Activated naive CD8-positive, alpha-beta T cell treated with anti-CD3 and anti-CD28 coated beads for 36 hours (primary cell): ENCODE measurements at places on chromosomes 3 and 15.

- DNase-seq = no peak
Measured at GRCh38 chr3:68249265-68249664, 594.9 kb upstream of the SUCLG2 start.

- DNase-seq = no peak
Measured at GRCh38 chr15:37081983-37082382, 18.4 kb downstream of the MEIS2 start.

- DNase-seq = no peak
Measured at GRCh38 chr3:4044619-4045018, 245.4 kb downstream of the LRRN1 start.

DNA sequence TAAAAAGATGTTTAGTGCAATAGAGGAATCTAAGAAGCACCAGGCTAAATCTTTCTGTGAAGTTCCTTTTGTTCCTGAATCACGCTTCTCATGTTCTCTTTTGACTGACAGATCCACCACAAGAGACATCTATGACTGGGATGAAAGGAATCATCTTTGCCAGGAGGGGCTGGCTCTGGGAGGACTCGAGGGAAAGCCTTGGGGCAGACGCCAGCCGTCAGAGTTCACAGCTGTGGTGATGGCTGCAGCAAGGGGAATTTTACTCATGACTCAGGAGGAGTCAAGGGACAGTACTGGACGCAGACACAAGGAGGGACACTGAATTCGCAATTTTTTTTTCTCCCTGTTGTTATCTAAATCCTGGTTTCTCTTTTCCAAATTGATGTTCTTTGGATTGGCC lies 38.7 kb downstream of the C3orf38 start:
- DNase-seq = no peak

- DNase-seq = no peak
Measured at GRCh38 chr3:133376810-133377209, 23.0 kb upstream of the BFSP2 start.

DNA sequence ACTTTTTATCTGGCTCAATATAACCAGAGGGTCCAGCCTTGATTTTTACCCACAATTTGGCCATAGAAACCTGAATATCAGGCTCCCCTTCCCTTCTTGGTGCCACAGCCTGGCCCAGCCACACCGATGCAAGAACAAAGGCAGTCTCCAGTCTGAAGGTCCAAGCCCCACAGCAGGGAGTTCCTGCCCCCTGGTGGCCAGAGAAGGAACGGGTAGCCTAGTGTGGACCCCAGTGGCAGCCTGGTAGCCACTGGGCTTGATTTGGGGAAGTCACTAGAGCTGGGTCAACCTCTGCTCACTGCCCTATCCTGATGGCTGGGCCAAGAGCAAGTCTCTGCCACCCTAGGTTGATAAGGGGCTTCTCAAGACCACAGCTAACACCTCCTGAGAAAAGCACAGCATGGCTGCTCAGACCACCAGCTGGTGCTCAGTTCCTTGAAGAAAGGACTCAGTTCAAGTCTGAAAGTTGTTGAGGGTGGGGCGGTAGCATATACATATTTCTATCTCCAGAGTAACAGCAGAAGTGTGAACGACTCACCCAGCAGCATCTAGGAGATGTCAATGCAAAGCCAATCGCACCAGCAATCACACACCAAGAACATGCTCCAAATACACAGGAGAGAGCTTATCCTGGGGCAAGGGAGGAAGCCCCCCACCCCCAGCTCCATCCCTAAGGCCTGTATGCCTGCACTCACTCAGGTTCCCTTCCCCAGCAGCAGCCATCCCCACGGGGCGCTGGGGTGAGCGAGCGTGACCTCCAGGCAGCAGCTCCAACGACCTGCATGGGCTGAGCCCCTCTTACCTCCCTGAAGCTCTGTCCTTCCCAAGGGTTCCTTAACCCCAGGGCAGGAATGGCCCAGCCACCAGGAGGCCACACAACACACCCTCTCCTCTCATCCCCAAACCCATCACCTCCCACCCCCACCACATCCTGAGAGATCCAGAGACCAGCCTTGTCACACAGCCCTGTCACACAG lies 7.6 kb downstream of the PFKFB4 start:
- peak; percentile 77 for DNase-seq

DNA sequence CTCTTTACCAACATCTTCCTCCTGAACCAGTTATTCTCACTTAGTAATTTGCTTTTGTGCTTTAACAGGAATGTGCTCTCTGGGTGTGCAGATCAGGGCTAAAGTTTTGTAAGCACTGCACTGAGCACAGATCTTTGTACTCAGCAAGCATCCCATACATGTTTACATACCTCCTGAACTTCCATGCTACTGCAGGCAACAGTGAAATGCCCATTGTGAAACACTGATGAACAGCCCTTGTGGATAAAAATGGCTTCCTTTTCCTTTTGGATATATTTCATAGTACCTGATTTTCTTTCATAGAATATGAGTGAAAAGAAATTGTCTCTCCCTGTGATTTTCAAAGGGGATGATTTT lies 855.9 kb downstream of the MCTP2 start:
- DNase-seq = no peak

GRCh38 chr15:57614241-57614640 lies 22.5 kb downstream of the MYZAP start:
- no peak for DNase-seq

GRCh38 chr3:129065720-129066073 lies 5.1 kb downstream of the GP9 start:
- no peak for DNase-seq

- no peak for DNase-seq
Measured at GRCh38 chr3:185084402-185084801, 68.5 kb downstream of the C3orf70 start.

GRCh38 chr3:24244491-24244890 lies 250.2 kb downstream of the THRB start:
- DNase-seq = no peak
